ENCODE measurements at places on chromosomes 2 and 18.

DNA sequence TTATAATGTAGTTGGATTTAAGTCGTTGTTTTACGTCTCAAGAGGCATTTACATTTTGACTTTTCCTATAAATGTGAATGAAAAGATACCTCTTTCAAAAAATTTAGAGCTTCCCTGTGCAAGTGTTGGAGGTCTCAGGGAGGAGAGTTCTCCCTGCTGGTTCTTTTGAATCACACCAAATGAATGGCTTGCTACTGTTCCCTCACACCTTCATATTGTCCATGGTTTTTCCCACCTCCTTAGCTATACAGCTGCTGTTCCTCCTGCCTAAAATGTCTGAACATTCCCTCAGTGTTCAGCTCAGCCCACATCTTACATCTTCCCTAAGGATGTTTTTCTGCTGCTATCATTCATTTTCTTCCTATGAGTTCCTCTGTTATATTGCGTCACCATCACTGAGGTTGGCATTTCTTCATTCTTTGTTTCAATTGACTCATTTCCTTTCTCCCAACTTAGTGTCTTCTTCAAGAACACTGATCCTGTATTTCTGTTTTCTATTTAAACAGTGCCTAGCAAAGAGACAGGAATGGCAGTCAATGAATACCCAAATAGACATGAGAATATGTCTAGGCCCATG is 46.0 kb downstream of the COX7A2L start:
- DNase-seq = no peak

- DNase-seq = peak; percentile 77
Observed at GRCh38 chr2:101327863-101328394, 19.4 kb upstream of the RNF149 start.

- DNase-seq = no peak
Observed at GRCh38 chr2:120850551-120850950, 114.9 kb downstream of the GLI2 start.

DNA sequence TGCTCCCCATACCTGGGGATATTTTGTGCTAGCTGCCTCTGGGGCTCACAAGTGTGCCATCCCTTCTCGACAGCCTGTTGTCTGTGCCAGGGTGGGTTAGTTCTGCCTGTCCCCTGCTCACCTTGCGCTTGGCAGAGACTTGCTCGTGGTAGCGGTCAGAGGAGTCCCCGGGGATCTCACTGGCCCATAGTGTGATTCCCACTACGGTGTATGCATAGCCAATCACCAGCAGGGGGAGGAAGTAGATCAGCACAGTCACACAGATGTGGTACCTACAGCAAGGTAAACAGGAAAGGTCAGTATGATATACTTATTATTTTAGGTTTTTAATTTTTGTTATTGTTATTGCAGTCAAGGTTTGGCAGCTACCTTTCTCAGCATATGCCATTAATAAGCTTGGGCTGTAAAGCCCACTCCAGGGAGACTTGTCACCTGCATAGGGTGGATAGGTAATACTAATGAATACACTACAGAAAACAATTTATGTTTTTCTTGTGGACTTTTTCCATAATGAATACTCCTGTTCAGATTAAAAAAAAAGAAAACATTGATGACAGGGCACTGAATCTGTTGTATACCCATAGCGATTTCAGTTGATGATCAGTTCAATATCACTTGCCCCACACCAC is 95.2 kb downstream of the POLE4 start:
- DNase-seq = peak; percentile 57

- no peak for DNase-seq
Observed at GRCh38 chr2:3177891-3178577, 199.6 kb downstream of the EIPR1 start.

- no peak for DNase-seq
Observed at GRCh38 chr2:42098571-42099437, 51.0 kb downstream of the PKDCC start.

DNA sequence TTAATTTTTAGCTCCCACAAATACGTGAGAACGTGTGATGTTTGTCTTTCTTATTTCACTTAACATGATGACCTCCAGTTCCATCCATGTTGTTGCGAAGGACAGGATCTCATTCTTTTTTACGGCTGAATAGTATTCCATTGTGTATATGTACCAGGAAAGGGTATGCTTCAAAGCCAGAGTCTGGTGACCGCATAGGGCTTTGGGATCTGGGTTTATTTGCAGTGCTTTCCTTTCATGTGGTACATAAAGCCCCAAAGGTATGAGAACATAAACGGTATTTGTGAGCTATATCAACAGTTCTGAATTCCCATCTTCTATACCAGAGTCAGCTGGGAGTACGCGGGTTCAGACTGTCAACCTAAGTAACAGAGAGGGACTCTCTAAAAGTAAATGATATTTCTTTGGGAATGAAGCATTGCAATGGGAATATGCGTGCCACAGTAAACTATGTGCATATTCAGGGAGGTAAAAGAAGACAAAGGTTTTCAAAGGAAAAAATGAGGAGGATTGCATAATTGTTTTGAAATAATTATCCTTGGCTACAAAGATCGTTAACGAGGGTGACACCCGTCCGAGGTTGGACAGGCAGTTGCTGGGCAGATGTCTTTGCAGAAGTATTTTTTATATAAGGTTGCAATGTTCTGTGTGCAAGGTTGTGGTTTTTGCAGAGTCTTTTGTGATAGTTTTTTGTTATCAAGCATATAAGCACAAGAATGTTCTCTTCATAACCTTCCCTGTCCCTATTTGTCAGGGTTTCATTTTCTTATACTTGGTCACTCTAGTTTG is 24.4 kb downstream of the CRYGD start:
- DNase-seq = no peak

Data from Calu3 (cell line).